ENCODE measurements at places on chromosomes 5 and 9.

DNA sequence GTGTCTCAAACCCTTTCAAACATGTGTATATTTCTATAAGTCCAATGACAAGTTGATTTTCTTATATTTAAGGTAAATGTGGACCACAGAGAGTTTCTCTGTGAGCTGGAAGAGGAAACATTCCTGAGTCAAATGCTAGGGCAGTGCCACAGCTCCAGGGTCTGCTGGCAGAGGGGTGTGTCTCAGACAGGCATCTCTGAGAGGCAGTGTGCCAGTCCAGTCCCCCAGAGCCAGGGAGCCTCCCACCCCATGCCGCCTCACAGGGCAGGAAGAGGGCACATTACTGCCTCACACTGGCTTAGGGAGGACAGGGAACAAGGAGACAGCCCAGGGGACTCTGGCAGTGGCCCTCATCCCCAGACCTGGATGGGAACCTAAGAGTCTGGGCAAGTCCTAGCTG, 120.2 kb downstream of the TENT4A start:
- DNase-seq: no peak

GRCh38 chr9:18343784-18344183, 130.2 kb upstream of the ADAMTSL1 start:
- no peak for DNase-seq

GRCh38 chr5:170681013-170681433, 102.5 kb upstream of the GABRP start:
- DNase-seq: peak; percentile 64

GRCh38 chr5:137114529-137114928, 384.6 kb downstream of the SPOCK1 start:
- DNase-seq: no peak

DNA sequence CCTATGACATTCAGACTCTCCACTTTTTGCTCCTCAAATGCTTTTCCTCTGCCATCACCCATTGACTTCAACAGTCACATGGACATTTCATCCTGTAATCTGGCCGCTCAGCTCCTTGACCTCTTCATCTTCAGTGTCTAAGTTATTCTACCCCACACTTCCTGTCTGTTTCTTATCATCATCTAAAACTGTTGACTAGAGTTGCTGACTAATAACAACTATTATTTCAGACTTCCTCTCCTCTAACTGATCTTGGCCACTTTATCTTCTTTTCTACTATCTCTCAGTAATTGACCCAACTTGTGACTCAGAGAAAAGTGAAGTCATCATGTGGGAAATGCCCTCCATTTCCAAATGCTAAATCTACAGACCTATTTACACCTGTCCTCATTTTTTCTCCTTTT, 254.7 kb upstream of the TRPC7 start:
- no peak for DNase-seq

DNA sequence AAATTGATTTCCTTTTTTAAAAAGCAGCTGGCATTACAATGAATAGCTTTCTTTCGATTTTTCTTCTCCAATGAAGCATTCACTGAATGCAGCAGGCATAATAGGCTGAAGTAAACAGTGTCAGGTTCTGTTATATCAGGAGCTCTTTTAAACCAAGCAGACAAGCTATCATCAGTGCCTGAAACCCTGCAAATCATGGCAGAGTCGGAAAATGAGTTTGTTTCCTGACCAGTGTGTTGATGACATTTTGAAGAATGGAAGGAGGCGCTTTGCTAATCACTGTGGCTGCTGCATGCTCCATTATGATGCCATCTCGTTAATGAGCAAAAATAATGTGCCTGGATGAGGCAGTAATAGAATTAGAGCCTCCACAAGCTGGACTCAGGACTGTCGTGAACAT, 284.5 kb downstream of the ZNF608 start:
- DNase-seq: no peak

DNA sequence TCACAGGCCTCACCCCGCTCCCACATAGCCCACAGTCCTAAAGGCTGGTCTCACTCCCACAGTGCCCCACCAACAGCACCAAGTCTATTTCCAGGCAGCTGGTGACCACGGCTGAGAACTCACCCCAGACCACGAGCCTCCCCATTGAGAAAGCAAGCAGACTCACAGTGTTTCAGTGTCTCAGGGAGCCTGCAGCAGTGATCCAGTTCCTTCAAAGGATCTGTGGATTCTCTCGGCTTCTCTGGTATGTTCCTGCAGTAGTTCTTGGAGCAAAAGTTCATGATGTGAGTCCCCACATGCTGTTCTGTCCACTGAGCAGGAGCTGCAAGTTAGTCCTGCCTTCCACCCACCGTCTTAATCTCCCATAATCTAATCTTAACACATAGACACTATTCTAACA, 185.3 kb upstream of the CDH6 start:
- DNase-seq: no peak

DNA sequence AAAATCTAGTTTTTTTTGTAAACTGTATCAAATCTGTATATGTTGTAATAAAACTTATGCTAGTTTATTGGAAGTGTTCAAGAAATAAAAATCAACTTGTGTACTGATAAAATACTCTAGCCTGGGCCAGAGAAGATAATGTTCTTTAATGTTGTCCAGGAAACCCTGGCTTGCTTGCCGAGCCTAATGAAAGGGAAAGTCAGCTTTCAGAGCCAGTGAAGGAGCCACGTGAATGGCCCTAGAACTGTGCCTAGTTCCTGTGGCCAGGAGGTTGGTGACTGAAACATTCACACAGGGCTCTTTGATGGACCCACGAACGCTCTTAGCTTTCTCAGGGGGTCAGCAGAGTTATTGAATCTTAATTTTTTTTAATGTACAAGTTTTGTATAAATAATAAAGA, 24.3 kb downstream of the HMGCR start:
- no peak for DNase-seq

DNA sequence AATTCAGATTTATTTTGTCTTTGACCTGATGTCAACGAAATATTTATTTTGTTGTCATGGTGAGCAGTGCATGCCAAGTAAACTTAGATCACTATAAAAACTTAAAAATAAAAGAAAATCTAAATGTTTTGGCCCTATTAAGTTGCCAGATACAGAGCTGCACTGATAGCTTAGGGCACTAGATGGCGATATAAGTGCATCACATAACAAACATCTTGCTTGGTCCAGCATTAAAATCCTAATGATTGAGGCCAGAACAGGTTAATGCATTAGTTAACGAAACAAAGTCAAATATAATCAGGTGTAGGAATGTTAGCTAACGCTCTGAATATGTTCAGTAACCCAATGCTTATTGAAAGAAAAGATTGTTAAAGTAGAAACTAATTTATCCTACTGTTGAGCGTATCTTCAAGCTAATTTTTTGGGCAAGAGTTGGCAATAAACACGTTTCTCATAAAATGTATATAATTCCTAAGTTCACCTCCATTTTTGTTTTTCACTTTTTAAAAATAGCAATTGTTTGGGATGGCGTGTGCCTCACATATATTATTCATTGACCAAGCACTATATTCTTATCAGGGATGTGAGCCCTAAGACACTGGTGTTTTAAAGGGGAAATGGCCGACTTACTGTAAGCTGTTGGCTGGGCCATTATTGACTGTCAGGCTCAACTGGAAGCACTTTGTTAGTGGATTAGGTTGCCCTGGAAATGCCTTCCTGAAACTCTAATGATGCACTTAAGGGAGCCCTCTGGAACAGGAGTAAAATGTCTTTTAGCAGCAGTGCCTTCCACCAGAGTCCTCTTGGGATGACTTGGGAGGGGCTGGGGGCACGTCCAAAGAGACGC, 33.3 kb downstream of the KCTD16 start:
- DNase-seq: peak; percentile 49

- no peak for DNase-seq
Measured at GRCh38 chr9:14283276-14283675, 30.7 kb downstream of the NFIB start.

- no peak for DNase-seq
Measured at GRCh38 chr5:115372146-115372545, 75.7 kb upstream of the CCDC112 start.

Data from mesothelial cell of epicardium (in vitro differentiated cells).